ENCODE measurements at places on chromosomes 6 and 20.

GRCh38 chr6:138909511-138909910, 78.5 kb downstream of the REPS1 start:
- no peak for DNase-seq

DNA sequence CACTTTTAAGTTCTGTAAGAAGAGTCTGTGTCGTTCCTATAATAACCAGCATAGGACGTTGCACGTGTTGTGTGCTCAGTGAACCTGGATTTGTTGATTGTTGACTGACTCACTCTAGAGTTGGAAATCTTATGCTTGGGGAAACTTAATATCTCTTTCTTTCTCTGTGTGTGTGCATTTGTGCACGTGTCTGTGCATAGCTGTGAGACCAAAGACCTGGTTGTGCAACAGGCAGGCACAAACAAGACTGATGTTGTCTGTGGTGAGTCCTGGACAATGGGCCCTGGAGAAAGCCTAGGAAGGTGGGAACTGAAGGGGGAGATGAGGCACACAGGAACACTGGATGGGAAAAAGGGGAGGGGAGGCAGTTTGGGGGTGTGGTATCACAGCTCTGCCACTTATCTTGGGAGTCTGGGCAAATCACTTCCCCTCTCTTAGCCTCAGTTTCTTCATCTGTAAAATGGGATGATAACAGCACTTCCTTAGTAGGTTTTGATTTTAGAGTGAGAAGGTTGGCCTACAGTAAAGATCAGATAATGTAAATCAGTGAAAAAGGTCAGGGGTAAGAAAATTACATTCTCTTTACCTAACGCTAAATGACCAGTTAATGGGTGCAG, 8.4 kb downstream of the CD40 start:
- no peak for DNase-seq

GRCh38 chr6:146472918-146473317, 70.7 kb upstream of the RAB32 start:
- no peak for DNase-seq

- no peak for DNase-seq
Measured at GRCh38 chr6:85675030-85675819, 32.5 kb upstream of the SYNCRIP start.

GRCh38 chr6:134351615-134352474, 33.9 kb upstream of the SGK1 start:
- DNase-seq, result no peak

DNA sequence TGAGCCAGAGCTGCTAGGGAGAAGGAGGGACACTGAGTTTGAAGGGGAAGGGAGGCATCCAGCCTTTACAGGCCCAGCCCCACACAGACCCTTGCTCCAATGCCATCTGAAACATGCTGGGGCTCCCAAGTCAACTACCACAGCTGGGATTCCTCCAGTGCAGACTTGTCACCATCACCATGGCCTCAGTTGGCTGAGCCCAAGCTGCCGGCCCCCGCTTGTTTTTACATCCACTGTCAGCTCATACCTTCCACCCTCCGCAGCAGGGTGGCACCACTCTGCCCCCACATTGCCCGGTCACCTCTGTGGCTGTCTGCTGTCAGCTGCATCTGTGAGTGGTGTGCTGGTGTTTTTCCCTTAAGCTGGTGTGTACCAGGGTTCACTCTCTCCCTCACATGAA, 26.1 kb downstream of the GFOD1 start:
- DNase-seq, result no peak

GRCh38 chr6:146770275-146770964, 171.6 kb downstream of the ADGB start:
- DNase-seq, result no peak

GRCh38 chr6:35500782-35501181, 3.9 kb upstream of the TEAD3 start:
- no peak for DNase-seq

DNA sequence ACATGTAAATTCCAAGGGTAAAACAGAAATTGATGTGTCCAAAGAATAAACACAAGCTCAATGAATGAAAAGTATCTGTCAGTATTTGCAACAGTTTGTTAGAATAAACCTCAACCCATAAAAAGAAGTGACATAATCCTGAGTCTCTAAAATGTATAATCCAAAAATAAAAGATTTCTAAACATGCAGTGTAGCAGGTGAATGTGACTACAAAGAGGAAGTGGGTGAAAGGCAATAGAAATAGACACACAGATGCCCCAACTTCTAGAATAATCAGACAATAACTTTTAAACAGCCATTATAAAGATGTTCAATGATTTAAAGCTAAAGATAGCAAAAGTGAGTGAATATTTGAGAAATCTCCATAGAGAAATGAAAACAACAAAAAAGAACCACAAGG, 1009.2 kb upstream of the GJE1 start:
- no peak for DNase-seq

Measured in stimulated activated CD8-positive, alpha-beta memory T cell treated with anti-CD3 and anti-CD28 coated beads, Interleukin-2, amount 100 ng/mL, for 1 hour (primary cell).